Activated CD4-positive, CD25-positive, alpha-beta regulatory T cell (primary cell): ENCODE measurements at places on chromosomes 5 and 9.

DNA sequence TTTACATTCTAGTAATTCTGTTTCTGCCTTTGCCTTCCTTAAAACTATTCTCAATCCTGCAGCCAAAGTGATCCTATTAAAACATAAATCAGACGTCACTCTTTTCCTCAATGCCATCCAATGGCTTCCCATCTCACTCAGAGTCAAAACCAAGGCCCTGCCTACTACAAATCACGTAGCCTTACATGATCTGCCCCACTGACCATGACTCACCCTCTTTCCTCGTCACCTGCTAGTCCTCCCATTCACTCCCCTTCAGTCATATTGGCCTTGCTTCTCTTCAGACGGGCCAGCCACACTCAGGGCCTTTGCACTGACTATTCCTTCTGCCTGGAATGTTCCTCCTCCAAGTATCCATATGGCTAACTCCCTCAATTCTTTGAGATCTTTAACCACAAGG lies 39.0 kb upstream of the DMXL1 start:
- no peak for DNase-seq

DNA sequence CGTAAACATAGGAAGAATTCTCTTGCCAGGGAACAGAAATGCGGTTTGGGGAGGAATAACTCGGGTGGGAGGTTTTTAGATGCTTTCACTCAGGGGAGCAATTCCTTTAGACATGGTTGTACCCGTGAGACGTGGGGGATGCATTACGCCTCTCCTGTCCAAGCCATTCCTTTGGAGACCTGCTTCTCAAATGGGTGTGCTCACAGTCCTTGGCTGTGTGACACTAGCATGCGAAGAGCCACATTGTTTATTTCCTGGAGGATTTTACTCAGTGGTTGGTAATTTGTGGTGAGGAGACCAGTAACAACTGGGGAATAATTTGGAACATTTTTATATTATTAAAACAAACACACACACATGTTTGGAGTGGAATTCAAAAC lies 18.5 kb downstream of the COL15A1 start:
- DNase-seq, result no peak

- no peak for DNase-seq
These were observed 53.0 kb downstream of the SLC1A3 start for GRCh38 chr5:36659411-36659810.

DNA sequence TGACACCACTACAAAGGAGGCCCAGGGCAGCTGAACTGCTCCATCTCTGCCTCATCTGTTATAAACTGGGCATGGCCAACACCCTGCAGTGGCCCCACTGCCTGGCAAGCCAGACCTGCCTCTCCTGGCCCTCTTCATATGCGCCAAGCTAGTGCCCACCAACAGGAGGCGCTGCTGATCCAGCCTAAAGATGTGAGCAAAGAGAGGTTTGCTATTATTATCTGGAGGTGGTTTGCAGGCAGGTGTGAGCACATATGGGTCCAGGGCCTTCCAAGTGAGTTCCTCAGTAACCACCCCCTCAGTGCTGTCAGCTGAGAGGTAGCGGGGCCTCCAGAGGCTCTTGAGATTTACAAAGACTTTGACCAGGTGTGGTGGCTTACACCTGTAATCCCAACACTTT lies 232.2 kb downstream of the SYK start:
- DNase-seq, result peak; percentile 35

DNA sequence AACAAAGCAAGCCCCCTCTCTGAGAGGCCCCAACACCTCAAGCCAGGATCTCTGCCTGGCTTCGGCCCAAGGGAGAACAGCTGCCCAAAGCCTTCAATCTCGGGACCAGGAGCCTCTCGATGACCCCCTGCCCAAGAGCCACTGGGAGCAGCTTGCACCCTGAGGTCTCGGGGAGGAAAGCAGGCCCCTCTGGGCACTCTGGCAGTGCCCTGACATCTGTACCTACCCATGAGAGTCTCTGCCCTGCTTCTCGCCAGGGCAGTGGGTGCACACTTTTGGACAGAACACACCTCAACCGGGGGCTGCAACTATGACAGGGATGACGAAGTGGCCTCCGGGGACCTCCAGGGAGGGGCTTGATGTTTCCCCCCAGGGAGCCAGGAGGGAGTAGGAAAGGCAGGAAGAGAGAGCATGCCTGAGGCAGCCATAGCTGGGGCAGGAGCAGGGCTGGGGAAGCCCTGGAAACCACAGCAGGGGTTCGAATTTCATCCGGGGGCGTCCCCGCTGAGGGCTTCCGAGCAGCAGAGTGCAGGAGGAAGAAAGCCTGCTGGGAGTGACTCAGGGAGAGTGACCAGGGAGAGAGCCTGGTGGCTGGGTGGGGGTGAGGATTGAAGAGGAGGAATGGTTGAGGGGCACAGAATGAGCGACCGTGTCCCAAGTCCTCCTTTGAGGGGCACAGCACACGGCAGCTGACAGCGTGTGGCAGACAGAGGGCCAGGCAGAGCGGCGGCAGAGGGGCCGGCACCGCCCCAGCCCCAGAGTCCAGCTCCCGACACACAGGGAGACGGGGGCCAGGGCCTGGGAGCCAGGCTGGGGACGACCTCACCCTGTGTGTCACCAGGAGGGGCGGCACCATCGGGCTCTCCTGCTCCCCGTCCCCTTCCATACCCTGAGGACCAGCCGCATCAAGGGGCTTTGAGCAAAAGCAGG lies 1.8 kb downstream of the LPCAT1 start:
- DNase-seq, result no peak

DNA sequence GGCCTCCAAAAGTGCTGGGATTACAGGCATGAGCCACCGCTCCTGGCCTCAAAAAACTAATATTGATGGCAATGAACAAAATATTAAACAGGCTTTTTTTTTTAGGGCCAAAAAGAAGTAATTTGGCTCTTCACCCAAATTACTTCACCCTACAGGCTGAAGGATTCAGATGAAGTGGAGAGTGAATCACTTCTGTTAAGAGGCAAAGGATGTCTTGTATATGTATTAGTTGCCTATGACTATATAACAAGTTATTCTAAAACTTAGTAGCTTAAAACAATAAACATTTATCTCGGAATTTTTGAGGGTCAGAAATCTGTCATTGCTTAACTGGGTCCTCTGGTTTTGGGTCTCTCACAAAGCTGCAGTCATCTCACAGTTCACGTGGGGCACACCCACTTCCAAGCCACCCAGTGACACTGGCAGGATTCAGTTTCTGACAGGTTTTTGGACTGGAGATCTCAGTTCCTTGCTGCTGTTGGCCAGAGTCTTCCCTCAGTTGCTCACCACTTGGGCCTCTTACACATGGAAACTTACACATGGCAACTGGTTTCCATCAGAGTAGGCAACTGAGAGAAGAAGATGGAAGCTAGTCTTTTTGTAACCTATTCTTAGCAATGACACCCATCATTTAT lies 66.7 kb downstream of the IQGAP2 start:
- no peak for DNase-seq

GRCh38 chr9:99345451-99345850 lies 123.4 kb downstream of the SEC61B start:
- DNase-seq, result no peak

DNA sequence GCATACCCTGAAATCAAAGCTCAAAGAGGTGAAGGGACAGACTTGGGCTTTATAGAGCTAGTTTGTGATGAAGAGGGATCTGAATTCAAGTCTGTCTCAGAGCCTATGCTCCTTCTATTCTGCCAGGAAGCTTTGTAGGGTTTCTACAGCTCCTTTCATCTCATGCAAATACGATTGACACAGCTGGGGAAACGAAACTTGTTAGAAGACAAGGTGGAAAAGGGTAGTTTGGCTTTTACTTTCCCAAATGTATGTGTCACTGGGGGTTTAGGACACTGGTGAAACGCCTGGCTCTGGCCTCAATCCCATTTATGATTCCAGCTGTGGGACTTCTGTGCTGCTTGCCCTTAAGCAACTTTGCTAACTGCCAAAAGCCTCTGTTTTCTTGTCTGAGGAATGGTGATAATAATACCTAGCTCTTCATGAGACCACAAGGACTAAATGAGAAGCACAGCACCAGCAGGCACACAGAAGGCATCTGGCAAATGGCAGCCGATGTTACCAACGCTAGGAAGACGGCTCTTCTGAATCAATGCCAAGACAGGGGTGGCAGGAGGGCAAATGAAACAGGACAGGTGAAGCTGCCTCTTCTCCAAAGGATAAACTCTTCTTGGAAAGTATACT lies 70.3 kb upstream of the EQTN start:
- DNase-seq, result no peak

DNA sequence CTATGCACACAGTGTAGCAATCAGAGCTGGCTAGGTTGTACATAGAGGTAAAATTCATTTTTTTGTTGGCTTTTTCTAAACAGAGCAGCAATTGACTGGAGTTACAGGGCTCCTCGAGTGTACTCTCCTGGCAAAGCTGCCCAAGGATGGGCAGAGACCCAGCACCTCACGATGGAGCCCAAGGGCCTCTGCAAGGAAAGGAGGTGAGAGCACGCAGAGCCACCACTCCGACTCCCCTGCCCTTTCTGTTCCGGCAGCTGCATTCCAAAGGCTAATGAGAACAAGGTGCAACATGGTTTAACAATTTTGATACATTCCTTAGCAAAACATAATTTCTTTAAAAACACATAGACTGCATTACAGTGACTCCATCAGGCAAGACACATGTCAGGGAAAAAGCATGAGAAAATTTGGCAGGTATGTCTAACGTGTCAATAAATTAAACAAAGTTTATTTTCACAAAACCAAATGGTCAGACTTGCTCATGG lies 47.5 kb downstream of the SAXO1 start:
- DNase-seq, result no peak

- DNase-seq, result no peak
These were observed 37.9 kb downstream of the SEMA5A start for GRCh38 chr5:9507974-9508373.

DNA sequence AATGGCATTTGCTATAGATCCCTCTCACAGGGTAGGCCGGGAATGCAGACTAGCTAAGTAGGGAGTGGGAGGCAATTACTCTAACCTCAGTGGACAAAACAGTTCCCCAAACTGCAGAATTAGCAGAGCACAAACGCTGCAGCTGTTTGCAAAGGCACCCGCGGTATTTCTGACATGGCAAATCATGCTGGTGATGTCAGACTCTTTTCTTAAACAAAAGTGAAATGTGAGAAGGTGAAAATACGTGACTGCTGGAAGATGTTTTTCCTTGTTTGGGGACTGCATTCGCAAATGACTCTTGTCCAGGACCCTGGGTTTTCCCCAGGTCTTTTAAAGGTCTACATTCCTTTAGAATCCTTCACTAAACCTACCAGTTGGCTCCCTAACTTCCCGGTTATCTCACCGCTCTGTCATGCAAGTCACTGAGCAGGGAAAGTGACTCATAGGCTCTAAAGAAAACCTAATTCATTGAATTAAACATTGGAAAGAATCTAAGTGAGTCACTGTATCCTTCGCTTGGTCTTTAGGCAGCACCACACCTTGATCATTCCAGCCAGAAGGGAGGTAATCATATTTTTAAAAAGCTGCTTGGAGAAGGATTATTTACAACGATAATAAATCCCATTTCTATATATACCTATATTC lies 91.5 kb upstream of the DNAH5 start:
- no peak for DNase-seq

DNA sequence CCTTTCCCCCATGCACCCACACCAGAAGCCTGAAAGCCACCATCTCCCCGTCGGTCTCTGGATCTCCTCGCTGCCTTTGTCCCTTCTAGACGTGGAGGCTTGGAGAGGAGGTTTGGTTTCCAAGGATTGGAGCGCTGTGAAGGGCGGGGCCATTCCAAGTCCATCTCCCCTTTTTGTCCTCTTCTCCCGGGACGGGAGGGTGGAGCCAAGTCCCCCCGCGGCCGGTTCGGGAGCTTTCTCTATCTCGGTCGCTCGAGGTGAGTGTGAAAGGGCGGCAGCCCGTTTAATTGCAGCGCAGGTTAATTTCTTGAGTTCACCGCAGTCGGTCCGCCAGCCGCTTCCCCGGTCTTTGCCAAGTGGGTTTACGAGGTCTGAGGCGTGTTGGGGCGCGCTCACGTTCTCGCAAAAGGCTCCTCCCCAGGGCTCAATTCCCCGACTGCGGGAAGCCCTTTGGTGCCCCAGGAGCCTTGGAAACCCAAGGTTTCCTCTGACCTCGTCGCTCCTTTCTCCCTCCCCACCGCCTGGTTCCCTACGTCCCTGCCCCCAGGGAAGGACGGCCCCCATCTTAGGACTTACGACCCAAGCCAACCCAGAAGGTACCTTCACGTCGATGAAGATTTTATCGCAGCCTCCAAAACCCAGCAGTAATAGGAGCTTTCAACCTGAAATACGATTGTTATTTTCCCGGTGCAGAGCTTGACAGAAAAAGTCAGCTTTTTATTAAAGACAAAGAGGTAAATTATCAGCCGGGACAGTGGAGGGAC lies 2.8 kb upstream of the ZNF462 start:
- DNase-seq, result no peak

GRCh38 chr9:12640016-12640587 lies 53.1 kb upstream of the TYRP1 start:
- DNase-seq, result no peak

- DNase-seq, result no peak
These were observed 16.8 kb upstream of the PHF19 start for GRCh38 chr9:120893611-120894307.

DNA sequence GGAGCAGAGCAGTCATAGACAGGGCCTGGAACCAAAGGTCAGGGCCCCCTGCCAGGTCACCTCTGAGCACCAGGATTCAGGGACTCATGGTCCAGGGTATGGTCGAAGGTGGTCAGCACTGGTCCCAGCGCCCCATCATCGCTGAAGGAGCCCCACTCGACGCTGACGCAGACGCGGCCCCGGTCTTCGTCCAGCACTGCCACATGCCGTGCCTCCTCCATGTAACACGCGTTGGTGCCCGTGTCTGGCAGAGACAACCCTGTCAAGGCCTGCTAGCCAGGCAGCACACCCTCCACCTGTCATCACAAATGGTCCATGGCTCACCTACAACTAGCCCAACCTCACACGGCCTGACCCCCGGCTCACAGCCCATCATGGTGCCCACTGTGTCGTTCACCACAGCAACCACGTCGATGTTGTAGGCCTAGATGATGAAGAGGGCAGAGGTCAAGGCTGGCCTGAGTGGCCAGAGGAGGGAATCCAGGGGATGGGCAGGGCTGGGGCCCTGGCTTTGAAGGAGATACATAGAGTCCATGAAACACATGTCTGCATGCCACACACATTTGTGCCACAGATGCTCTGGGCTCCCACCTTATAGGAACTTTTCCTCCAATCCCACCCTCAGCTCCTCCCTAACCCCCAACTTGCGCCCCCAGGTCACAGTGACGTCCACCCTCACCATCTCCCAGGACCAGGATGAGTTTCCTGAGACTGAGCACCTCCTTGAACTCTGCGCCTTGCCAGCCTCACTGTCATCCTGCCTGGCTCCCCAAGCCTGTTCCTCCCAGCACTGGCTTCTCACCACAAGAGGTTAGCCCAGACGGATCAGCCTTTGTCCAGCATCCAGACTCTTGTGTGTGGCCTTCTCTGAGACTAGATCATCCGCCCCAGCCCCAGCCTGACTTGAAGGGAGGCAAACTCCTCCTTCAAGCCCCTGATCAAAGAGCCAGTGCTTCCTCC lies 9.5 kb downstream of the HK3 start:
- no peak for DNase-seq

GRCh38 chr5:94375801-94376200 lies 242.6 kb downstream of the KIAA0825 start:
- no peak for DNase-seq

DNA sequence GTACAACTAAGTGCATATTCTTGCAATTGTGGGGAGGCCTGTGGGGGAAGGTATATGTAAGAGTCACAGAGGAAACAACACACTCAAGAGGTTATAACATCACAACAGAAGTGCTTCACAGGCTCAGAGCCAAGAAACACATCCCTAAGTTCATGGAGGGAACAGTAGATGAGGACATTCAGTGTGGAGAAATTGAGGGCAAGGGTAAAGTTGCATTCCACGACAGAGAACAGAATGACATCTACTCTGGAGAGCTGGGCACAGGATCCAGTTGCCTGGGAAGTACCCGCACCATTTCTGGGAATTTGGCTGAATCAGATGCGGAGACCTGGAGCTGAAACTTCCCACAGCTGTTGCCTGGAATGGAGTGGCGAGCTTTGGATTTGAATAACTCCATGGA lies 197.2 kb downstream of the NXNL2 start:
- DNase-seq, result no peak
